ENCODE measurements at places on chromosomes 2 and 18.
A peak's percentile ranks its signal among the peaks of the same experiment; 100 is the strongest.

- no peak for DNase-seq
These were observed 861.7 kb downstream of the SLC4A3 start for GRCh38 chr2:220489121-220489520.

- DNase-seq, result no peak
These were observed 53.1 kb upstream of the NPAS2 start for GRCh38 chr2:100766806-100767205.

DNA sequence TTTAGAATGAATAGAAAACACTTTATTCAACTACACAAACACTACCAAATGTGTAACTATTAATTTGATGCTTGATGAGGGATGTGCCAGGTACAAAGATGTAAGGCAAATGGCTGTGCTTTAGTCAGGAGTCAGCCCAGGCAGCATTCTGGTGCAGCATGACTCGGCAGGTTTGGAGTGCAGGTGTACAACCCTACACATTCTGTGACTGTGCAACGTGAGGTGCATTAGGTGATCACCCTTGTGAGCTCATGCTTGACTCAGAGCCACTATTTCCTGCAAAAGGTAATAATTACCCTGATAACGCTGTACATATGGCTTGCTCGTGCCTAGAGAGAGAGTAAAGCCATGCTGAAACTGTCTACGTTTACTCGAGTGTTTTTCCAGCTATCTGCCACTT lies 288.7 kb upstream of the DSEL start:
- DNase-seq, result peak; percentile 6

DNA sequence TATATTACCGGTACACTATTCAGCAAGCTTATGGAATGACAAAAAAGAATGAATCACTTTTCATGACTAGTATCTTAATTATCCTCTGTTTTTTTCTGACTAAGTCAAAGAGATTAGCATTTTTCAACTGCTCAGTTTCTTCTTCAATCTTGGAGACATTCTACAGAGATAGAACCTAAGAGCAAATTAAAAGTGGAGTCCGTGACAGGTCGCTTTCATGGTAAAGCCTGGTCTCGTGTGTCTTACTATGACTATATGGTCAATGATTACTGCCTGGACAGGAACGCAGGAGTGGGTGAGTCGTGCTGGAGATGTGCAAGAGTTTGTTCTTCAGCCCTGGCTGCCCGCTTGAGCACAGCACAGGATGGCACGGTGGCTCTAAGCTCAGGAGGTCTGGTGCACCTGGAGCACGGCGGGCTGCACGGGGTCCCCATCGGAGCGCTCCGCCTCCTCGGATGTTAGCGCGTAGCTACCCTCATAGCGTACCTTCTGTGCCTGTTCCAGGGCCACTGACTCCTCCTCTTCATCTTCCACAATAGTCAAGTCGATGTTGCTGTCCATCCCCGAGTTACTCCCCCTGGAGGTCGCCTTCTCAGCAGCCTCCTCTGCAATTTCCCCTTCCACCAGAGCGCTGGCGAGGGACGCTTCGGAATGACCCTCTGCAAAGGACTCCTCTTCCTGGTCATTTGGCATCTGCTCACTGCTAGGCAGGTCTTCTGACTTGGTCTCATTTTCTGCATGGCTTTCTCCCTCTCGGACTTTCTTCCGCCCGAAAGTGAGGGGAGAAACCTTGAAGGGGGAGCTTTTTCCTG lies 11.1 kb downstream of the CAVIN2 start:
- DNase-seq, result no peak

DNA sequence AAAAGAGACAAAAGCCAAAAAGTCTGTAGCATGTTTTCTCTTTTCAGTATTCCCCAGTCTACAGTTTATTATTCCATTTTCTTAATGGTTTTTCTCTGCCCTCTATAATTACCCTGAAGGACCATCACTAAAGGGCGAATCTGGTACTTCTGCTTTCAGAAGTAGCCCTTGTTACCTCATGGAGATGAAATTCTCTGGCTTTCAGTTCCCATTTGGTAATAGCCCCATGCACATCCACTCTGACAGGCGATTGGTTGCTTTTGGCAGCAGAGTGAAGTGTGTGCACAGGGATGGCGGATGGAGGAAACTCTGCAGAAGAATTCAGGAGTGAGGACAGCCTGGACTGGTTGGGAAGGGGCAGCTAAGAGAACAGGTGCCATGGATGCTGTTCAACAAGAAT lies 66.3 kb upstream of the NABP1 start:
- peak; percentile 34 for DNase-seq

DNA sequence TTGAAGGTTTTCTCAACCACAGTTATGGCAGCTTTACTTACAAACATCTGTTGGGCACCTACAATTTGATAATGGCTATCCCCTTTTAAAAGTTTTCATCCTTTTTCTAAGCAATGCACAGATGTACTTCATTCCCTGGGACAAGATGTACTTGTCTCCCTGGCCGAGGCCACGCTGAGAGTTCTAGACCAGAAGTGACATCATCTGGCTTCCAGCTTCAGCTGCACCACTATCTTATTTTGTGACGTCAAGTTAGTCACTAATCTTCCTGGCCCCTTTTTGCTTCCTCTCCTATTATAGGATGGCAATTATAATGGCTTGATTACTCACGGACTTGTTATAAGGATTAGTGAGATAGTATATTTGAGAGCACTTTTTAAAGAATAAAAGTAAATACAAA lies 386.4 kb downstream of the BCL11A start:
- DNase-seq, result no peak
